Smooth muscle cell of trachea (primary cell): ENCODE measurements at places on chromosomes 16 and 17. TPM values are rescaled to one million over a fixed set of nuclear protein-coding genes. Genes with fewer than 3 reads are reported as not detected.

SLC16A11 gene
- total RNA-seq, result 0.66 TPM in 1 of 2 replicates, not detected in the other

SMIM36 gene
- not detected in 2 replicates for total RNA-seq

IL21R gene
- 0.83 and 2.2 TPM in 2 replicates for total RNA-seq

SPATA32 gene
- total RNA-seq, result not detected in 2 replicates

NLRC3 gene
- total RNA-seq, result 0.15 and 0.17 TPM in 2 replicates
